ENCODE measurements at places on chromosomes 3 and 15.

- DNase-seq: no peak
Measured at GRCh38 chr3:124303305-124303910, 311.5 kb upstream of the ROPN1 start.

DNA sequence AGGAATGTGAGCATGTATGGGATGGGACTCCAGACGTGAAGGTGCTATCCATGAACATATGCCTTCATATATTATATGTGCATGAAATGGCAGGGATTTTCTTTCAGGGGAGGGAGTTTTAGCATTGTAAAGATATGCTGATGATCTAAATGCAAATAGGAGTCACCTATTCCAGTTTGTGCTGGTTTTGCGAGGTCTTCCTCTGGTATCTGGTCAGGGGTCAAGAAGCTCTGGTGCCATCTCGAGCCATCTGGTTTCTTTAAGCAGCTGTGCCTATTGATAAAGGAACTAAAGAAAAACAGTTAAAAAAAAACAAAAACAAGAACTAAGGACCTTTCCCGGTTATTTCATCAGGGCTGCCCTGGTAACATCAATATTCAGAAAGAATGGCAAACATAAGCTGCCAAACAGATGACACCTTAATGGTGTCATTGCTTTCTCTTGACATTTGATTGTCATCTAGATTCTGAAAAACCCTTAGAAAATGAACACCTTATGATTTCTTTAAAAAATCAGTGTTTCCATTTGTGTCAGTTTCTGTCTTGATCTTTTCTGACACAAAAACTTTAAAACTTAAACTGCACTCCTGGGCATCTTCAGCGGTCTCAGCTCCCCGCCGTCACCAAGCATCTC lies 22.7 kb downstream of the APH1B start:
- DNase-seq: no peak

GRCh38 chr3:33218446-33219174 lies at the start of gene SUSD5:
SUSD5 (minus strand) TSS chr3:33218810; CDS start chr3:33218797, 13 bp downstream.
- no peak for DNase-seq

DNA sequence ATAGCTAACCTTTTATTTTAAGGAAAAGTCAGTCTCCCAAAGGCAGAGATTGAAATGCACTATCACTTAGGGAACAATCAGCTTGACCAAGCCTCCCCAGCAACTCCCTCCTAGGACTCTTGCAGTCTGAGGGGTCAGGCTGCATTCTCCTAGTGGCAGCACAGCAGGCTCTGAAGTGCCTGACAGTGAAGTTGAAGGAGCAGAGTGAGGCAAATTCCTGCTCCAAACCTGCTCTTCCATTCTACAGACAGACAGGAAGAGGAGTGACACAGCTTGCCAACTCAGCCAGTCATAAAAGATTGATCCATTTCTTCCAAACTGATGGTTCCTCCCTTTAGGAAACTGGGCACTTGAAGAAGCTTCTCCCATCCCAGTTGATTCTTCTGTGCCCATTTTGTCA lies 43.9 kb upstream of the SMAD3 start:
- DNase-seq: no peak
